Adipocyte (in vitro differentiated cells): ENCODE measurements at places on chromosomes 5 and 9.

GRCh38 chr5:20231040-20231439 lies 243.0 kb upstream of the CDH18 start:
- peak; percentile 61 for DNase-seq

DNA sequence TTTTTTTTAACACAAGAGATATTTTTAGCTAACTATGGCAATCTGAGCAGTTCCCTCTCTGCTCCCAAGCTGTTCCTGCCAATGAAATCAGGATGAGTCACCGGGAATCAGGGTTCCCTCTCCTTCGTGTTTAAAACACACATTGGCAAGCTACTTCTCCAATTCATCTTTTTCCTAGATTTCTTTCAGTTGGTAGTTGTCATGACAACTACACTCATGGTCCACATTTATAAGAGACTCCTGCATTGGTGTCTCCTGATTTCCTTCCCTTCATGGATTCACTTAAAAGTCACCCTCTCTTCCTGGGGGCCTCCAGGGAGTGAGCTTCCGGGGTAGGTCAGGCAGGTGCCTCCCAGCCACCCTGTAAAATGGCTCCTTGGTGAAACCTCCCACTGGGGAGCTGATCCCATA lies 72.3 kb upstream of the NIPAL4 start:
- peak; percentile 91 for DNase-seq

DNA sequence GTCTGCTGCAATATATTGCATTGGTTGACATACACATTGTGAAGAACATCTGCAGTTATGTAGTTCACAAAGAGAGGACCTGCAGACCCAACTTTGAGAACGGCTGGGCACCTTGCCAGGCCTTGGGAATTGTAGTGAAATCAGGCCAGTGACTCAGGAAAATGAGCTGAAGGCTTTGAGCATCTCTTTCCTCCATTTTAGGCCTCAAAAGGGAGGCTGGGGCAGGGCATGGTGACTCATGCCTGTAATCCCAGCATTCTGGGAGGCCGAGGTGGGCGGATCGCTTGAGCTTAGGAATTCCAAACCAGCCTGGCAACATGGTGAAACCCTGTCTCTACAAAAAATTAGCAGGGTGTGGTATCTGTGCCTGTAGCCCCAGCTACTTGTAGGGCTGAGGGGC lies 1.4 kb upstream of the IPPK start:
- DNase-seq, result peak; percentile 73

DNA sequence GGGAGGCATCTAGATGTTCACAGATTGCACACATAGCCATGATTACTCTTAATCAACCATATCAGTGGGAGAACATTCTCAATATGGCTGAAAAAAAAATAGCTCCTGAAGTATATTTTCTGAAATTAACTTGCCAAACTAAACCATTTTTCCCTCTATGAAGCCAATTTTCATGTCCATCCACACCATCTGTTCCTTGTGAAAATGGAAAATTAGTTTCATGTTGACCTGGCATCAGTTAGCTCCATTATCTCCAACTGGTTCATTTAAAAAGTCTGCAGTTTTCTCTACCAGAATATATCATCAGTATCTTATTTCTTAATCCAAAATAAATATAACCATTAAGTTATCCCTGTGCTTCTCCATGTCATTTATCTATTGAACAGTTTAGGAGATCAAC lies 138.8 kb upstream of the CDH10 start:
- no peak for DNase-seq

DNA sequence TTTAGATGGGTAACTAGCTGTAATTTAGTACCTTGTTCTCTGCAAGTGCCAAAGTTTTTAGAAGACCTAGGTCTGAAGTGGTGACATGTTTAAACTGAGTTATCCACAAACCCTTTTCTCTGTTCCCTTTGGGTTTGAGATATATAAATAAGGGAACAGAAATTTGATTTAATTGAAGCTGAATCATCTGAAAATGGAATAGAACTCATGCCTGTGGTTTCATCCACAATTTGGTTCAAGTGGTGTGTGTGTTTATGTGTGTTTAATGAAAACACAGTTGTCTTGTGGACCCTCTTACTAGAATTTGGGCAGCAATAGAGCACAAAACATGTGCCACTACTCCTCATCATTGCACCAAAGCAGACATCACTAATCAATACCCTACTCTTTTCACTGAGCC lies 216.9 kb downstream of the GLIS3 start:
- DNase-seq, result no peak

GRCh38 chr5:103120607-103121200 lies 603 bp downstream of the PPIP5K2 start:
- DNase-seq, result peak; percentile 37

- DNase-seq, result no peak
These were observed 165.0 kb downstream of the FGF1 start for GRCh38 chr5:142520885-142521284.

GRCh38 chr5:152568016-152568415 lies 162.9 kb upstream of the NMUR2 start:
- no peak for DNase-seq

GRCh38 chr9:101432740-101433139 lies 2.8 kb downstream of the ALDOB start:
- DNase-seq, result no peak

GRCh38 chr5:14250084-14250695 lies 107.0 kb downstream of the TRIO start:
- DNase-seq, result peak; percentile 72

GRCh38 chr9:82116556-82116955 lies 128.0 kb downstream of the SPATA31D1 start:
- no peak for DNase-seq

DNA sequence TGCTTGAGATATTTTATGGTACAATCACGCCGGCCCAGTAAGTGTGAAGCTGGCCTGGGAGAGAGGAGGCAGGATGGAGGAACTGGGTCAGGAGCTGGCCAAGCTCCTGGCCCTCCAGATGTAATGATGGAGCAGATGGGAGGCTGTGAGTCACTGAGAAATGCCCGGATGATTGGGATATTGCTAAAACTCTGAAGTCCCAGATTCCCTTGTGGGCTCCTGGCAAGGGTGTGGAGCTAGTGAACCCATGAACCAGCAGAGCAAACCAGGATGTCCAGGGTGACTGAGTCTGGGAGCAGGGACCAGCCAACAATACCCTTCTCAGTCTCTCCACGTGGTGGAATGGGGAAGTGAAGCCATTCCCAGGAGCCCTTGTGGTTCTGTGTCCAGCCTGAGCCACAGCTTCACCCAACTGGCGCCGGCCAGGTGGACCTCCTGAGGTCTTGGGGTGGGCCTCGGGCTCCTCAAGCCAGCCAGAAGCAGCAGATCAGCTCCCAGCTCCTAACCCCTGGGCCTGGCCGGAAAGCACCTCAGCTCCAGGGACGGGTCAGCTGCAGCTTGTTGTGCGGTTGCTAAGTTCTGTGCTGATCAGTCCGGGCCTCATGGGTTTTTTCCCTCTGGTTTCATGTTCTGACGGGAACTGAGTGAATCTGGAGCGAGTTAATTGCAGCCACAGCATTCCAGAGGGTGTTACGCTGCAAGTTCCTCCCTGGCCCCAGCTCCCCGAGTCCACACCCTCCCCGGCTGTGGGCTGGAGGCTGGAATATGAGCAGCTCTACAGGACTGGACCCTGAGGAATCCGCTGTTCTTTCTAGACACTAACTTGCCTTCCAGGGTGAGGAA lies 37.6 kb downstream of the DUSP1 start:
- DNase-seq, result peak; percentile 97

DNA sequence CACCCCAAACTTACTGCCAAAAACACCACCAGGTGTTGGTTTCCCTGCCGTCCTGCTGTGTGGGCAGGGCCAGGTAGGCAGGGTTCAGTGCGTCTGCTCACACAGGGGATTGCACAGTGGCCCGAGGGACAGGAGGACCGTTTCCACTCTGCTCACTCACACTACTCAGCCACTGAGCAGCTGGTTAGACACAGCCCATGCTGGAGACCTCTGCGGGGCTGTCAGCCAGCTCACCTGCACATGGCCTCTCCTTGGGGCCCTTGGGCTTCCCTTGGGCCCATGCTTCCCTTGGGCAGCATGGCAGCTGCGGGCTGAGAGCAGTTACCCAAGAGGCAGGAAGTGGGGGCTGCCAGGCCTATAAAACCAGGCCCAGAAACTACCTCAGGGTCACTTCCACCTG lies 79.0 kb downstream of the SYK start:
- no peak for DNase-seq

DNA sequence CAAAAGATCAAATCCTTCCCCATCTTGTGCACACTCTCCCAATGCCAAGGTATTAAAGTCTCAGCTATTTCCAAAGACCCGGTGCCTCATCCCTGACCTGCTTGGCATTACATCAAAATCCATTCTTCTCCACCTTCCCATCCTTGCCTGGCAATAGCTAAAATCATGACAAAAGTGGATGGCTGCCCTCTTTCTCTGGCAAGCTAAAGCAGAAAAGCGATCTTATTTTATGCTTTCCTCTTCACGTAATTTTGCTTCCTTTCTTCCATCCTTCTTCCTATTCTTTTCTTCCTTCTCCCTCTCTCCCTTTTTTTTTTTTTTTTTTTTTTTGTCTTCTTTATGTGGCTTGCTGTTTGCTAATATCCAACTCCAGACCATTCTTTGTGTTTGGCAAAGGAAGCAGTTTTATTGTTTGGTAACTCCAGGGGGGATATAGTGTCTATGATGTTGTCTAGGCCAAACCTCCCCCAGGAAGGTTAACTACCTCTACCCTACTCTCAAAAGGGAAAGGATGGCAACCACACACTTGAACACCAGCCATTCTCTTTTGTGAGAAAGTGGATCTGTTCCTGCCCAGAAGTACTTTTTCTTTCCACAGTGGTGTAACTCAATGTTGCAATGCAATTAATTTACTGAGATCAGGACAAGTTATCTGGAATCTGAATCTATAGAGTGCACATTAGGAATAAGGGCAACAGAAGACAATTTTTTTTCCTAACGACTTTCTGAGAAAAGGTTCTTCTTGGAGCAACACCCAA lies 120.9 kb upstream of the TMEM161B start:
- no peak for DNase-seq

- DNase-seq, result no peak
These were observed 191.3 kb downstream of the DENND1A start for GRCh38 chr9:123738648-123739047.

DNA sequence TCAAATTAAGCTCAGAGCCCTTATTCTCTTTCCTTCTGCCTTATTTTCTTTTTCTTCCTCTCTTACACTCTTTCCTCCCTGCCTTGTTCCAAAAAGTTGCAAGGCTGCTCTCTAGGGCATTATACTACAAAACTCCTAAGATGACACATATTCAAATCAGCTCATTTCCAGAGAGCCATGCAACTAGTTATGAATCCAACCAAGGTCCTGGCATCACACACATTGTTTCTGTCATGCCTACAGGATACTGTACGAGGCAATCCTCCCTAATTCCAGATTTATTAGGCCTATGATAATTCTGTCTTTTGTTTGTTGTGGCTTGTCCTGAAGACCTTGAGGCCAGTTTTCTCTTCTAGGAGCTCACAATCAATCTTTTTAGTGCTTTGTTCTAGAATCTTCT lies 87.0 kb upstream of the TBCA start:
- DNase-seq, result no peak

DNA sequence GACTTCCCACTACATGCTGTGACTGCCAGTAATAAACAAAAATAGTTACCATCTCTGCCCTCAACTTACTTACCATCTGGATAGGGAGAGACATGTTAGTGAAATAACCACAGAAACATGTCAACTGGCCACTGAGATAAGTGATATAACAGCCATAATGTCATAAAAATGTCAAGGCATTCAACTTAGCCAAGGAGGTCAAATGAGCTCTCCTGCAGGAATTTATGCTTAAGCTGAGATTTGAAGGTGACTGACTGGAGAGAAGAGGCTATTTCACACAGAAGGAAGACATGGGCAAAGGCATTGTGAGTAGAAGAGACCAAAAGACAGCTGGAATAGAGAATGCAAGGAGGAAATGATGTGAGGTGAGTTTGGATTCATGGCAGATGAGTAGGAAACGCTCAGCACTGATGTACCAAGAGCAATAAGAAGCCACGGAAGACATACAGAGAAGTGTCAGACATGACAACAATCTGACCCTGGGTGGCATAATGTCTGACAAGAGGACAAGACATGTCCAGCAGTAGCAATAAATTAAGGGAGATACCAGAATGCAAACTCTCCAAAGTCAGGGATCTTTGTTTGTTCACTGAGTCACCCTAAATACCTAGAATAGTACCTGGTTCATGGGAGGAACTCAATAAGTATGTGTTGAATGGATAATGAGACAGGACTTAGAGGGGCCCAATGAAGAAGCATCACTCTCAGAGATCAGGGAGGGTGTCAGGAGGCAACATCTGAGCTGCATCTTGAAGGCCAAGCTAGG lies 318.8 kb downstream of the ACTL7B start:
- DNase-seq, result no peak

GRCh38 chr9:99555792-99556191 lies 265.9 kb upstream of the NR4A3 start:
- DNase-seq, result no peak

DNA sequence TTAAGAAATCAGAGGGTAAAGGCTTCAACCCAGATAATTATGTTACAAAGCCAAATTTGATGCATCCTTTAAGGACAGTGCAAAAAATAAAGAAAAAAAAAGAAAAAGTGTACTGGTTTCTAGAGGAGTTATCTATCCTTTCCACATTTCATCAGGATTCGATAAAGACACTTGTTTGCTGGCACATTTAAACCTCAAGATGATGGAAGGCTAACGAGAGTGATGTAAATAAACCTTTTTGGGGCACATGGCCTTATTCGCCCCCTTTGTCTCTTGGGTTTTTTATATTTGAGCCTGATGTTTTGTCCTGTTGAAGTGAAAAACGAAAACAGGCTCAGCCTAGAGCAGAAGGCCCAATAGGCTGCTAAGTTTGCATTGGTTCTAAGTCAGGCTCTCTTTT lies 416.5 kb downstream of the TAF11L14 start:
- DNase-seq, result no peak

DNA sequence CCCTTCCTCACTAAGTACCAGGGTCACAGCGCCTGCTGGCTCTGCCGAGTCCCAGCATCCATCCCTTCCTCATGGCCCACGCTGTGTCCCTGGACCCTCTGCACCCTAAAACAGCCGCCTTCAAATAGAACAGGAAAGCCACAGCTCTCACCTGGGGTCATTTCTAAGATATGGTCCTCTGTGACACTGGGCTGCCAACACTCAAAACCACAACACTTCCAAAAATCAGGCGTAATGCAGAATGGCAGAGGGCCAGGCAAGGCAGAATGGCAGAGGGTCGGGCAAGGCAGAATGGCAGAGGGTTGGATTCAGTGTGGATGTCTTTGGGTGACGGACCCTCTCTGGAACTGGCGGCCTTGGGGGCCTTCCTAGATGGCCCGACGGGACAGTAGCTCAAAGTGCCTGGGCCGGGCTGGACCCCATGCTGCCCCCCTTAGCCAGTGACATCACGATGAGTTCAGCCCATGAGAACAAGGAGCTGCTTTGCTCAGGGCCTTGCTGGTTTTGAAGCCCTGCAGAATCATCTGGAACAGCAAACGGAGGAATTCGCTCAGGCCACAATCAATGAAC lies 35.3 kb downstream of the ZDHHC11B start:
- no peak for DNase-seq
